Stimulated activated CD8-positive, alpha-beta memory T cell treated with anti-CD3 and anti-CD28 coated beads, Interleukin-15, amount 100 ng/mL, for 48 hours (primary cell): ENCODE measurements at places on chromosomes 12 and 14.
A peak's percentile ranks its signal among the peaks of the same experiment; 100 is the strongest.

- no peak for DNase-seq
Measured at GRCh38 chr14:74685056-74685455, 27.8 kb downstream of the AREL1 start.

- no peak for DNase-seq
Measured at GRCh38 chr14:36320897-36321381, 502 bp upstream of the MBIP start.

DNA sequence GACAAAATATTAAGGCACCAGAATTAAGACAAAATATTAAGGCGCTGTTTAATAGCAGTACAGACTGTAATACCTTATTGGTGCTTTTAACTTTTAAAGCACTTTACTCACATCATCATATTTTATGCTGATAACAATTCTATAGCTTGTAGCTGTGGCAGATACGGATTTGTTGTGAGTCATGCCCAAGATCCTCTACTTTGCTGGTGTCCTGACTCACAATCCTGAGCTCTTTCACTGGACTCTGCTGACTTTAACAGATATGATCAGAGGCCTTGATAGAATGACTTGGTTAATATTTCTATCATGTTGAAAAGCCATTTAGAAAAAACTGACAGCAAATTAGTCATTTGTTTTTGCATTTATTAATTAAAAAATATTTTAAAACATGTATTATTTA lies 99.0 kb upstream of the PKP2 start:
- DNase-seq, result no peak

GRCh38 chr12:96687719-96688118 lies 198.3 kb downstream of the CFAP54 start:
- DNase-seq, result no peak

DNA sequence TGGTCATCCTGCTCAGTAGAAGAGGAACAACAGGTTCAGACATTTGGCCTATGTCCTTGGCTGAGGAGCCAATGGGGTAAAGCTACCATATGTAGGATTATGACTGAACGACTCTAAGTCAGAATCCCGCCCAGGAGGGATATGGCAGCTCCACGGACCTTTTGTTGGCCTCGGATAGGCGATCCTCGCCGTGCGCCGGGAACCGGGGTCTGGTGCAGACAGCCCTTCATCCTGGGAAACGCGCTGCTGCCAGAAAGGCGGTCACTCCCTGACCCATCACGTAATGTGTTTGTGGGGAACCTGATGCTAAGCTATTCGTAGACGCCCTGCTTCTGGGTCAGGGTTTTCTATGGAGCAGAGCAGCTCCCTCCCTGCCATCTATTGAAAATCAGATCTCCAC lies 178.9 kb upstream of the ALG10B start:
- DNase-seq, result no peak

DNA sequence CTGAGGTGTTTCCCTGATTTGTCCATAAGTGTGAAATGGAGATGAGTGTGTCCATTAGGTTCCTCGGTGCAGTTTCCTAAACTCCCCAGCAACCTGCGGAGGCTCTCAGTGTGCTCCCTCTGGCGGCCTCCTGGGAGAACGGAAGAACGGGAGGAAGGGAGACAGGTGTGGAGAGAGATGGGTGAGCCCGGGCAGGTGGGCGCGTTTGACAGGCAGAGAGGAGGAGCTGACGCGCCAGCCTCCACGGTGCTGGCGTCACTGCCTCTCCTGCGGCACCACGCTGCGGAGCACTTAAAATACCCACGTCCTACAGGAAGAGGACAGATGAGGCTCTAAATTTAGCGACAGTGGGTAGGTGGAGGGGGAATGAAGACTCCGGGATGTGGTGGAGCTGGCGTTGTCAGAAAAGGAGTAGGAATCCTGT lies 26.8 kb upstream of the PEX5 start:
- DNase-seq, result no peak

- DNase-seq, result no peak
Measured at GRCh38 chr12:1640328-1641234, 11.6 kb downstream of the WNT5B start.

- DNase-seq, result no peak
Measured at GRCh38 chr14:85766295-85766694, 236.4 kb downstream of the FLRT2 start.

GRCh38 chr12:90124289-90124688 lies 415.7 kb upstream of the ATP2B1 start:
- no peak for DNase-seq

DNA sequence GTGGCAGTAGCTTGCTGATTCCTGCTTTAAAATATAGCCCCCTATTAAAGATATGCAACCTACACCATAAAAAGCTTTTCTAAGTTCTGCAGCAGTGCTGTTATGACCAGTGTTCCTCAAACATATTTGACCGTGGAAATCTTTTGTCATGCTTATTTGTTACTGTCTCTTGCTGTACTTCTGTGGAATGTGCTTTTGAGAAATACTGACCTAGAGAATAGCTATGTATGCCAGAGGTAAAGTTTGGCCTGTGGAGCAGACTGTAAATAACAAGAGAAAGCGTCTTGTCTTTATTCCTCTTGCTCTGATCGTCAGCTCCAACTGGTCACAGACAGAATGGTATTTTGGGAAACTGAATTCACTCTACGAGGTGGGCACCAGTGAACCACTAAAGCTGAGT lies 239.0 kb downstream of the FBXL14 start:
- no peak for DNase-seq

- DNase-seq, result peak; percentile 68
Measured at GRCh38 chr12:7108796-7109571, at the start of gene C1RL. Gene C1RL (minus strand): TSS chr12:7109214. CDS start chr12:7109180, 34 bp downstream.

DNA sequence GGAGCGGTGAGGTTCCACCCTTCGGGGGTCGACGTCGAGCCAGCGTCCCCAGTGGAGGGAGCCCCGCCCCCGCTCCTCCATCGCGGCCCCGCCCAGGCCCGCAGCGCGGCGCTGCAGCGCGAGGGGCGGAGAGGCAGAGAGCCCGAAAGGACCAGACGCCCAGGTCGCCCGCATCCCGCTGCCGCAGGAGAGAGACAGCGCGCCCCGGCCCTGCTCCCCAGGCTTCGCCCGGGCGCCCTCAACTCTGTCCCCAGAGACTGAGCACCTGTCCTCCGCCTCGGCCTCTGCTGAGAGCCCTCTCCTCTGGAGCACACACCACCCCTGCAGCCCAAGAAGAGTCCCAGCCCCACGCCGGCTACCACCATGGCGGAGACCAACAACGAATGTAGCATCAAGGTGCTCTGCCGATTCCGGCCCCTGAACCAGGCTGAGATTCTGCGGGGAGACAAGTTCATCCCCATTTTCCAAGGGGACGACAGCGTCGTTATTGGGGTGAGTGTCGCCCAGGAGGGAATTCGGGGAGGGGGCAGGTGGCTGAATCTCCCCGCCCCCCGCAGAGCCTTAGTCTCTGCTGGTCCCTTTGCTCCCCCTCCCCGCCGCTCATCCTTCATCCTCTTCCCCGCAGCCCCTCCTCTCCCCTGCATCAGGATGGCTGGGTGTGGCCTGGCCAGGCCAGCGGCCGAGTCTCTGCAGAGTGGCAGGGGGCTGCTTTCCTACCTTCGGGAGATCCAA lies at the start of gene KIF5A:
KIF5A (plus strand) TSS at position 136 of the 732 bp plus-strand sequence; CDS start at position 364, 228 bp downstream.
- DNase-seq, result peak; percentile 54

DNA sequence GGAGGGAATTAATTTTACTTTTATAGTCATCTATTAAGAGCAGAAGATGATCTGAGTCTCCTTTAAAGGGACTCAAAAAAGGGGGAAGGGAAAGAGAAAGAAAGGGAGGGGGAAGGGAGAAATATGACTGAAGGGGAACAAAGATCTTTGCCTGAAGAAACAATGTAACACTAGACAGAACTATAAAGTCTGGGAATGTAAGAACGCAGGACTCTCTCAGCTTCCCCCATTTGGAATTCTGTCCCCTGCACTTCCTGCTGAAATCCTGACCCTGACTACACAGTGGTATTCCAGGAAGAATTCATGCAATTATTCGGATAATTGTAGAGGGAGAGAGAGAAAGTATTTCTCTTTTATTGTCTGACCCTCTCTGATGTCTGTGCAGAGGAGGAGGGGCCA lies 8.6 kb upstream of the HOXC11 start:
- no peak for DNase-seq

DNA sequence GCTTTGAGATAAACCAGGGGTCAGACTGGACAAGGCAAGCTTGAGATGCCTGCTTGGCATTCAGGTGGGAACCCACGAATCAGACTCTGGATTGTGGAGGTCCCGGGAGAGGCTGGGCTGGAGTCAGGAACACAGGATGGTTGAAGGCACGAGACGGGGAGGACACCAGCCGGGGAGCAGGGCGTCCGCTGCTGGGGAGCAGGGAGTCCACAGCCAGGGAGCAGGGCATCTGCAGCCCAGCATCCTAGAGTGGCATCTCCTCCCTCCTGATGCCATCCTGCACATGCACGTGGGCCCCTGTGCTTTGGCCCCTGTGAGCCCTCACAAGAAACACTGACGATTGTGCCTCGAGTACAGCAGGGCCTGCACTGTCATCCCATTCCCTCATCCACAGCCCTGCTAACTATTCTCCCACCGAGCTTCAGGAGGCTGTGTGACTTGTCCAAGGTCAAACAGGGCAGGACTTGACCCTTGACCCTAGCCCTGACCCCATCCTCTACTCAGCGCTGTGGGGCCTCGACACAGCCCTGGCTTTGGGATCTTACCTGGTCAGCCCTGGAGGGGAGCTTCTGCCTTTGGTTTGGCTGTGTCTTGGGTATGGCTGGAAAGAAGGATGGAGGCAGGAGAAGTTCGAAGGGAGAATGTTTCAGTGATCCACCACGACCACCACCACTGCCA lies 45.1 kb downstream of the CFAP251 start:
- no peak for DNase-seq

GRCh38 chr12:20520532-20520931 lies 152.2 kb downstream of the PDE3A start:
- DNase-seq, result no peak

DNA sequence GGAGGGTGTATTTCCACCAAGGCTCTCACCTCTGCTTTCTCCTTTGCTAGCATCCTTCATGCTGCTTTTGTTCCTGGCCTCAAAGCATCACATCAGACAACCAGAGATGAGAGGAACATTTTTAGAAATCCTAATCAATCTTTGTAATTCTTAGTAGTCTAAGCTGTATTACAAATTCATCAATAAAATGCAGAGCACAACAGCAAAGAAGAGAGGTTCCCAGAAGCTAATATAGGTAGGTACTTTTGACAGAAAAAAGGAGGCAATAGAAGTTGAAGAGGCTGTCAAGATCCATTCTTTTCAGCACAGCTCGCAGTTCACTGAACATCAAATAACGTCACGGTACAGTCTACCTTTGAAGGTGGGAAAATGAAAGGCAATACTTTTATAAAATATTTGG lies 265.2 kb upstream of the SYT1 start:
- DNase-seq, result no peak

GRCh38 chr12:4203772-4204376 lies 69.7 kb upstream of the CCND2 start:
- DNase-seq, result no peak
